ENCODE measurements at places on chromosomes 6 and 20.

DNA sequence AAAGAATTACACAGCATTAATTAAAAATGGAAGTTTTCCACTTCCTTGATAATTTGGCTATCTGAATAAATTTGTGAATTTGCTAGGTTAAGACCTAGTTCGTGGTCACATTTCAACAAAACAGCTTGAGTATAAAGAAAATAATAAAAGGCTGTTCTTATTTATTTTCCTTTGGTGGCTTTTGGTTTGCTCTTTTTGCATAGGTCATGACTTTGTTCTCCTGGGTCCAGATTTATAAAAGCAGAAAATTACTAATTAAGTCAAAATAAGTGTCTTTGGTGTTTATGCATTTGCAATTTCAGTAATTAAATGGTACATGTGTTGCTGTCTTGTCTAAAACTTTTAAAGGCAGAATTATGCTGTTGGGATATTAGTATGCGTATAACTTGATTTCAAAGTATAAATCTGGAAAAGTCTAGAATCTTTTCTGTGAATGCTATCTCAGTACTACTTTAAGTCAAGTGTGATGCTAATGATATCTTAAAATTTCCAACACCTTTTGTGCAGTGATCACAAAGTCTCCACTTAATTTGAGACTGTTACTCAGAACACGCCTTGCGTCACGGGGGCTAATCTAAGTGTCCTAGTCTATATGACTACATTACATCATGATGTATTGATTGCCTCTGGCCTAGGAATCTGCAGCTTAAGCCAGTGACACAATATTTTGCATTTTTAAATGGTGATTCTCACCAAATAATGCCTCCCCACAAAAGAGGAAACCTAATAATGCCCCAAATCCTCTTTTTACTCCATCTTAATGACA lies 41.0 kb downstream of the GNAS start:
- no peak for DNase-seq

- DNase-seq: no peak
Observed at GRCh38 chr6:3210024-3210610, 17.3 kb downstream of the TUBB2B start.

DNA sequence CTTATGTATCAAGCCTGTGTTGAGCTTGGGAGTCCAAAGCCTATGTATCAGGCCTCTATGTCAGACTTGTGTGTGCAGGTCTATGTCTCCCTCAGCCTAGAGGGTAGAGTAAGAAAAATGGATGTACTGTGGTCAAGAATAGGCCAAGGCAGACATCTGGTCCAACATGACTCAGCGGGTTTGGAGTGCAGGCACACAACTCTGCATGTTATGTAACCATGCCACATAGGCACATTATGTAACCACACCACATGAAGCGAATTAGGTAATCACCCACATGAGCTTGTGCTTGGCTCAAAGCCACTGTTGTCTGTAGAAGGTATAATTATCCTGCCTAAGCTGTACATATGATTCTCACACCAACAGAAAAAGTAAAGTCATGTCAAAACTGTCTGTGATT lies 1190.5 kb upstream of the EYS start:
- DNase-seq: no peak

GRCh38 chr6:96450770-96451130 lies 70.9 kb upstream of the UFL1 start:
- no peak for DNase-seq

DNA sequence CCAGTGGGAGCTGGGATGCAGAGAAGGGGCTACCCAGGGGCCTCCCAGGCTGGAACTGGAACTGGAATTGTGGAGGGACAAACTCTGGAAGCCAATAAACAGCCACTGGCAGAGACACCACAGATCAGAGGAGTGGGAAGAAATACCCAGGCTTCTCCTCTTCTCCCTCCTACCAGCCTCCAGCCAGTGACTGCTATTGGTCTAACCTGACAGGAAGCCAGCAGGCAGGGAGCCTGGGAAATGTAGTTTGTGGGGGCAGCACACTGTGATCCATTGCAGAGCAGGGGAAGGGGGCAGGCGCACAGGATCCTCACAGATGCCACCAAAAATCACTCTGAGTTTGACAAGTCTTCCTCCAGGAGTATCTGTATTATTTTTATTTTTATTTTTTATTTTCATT lies 12.1 kb upstream of the MLN start:
- DNase-seq: no peak

DNA sequence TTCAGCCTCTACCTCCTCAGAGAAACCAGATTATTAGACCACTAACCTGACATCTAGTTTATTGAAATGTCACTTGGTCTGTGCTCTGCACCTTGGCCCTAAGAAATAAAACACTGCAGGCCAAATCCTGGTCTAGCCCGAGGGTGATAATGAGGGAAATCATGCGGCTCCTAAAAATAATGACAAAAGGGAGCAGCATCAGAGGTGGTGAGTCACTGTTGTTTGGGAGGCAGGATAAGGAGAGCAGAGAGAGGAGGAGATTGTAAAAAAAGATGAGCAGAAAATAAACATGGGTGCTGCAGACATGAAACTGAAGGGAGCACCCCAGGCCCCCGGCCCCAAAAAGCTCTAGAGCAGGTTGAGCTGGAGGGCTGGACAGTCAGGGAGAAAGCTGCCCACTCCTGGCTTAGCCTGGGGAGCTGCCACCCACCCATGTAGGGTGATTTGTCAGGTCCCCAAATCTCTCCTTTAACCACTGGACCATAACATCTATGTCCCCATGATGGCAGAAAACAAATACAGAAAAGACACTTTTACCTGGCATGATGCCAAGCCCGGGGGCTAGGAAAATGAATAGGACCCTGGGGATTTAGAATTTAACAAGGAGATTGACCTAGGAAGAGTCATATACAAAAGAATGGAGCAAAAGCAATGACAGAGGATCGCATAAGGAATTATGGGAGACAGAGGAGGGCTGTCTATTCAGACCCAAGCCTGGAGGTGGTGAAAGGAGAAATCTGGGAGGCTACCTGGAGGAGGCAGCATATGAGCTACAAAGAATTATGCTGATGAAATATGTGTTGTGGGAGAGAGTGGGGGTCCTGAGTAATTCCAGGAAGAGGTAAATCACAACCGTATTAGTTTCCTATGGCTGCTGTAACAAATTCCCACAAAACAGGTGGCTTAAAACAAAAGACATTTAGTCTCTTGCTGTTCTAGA lies 103.7 kb downstream of the SNAP25 start:
- DNase-seq: no peak

GRCh38 chr20:57680934-57681914 lies 28.6 kb downstream of the PMEPA1 start:
- no peak for DNase-seq

DNA sequence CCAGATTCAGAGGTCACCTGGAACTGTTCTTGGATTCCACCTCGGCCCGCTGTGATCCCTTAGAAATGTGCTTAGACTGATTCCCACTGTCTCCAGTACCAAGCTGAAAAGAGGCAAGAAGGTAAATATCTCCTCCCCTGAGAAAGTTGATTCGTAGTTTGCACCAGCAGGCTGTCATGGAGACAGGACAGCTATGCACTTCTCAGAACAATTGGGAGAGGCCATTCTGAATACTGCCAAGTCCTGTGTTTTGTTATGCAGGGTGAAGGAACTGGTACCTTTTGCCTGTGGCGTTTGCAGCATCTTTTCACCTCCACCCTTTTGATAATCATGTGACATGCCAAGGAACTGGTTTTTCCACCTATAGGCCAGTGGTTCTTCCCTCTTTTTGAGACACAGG lies 58.2 kb upstream of the RNGTT start:
- no peak for DNase-seq

- no peak for DNase-seq
Observed at GRCh38 chr6:100379386-100379785, 85.3 kb downstream of the SIM1 start.

GRCh38 chr20:33233129-33233774 lies 2.5 kb upstream of the BPIFA1 start:
- no peak for DNase-seq

DNA sequence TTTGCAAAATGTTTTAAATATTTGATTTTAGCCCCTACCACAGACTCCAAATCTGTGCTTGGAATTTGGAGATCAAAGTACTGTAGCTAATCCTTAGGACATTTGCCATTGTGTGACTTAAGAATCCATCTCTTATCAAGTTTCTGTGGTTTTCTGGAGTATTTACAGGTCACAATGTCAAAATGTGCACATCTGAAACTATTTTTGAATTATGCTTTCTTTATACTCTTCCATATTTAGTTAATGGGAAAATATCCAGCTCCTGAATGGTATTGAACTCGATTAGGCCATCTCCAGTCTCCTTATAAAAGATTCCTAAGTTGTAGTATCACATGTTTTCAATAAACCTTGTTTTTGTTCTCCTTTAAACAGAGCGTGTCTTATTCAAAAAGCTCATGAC lies 162.5 kb downstream of the KHDC1L start:
- DNase-seq: no peak

DNA sequence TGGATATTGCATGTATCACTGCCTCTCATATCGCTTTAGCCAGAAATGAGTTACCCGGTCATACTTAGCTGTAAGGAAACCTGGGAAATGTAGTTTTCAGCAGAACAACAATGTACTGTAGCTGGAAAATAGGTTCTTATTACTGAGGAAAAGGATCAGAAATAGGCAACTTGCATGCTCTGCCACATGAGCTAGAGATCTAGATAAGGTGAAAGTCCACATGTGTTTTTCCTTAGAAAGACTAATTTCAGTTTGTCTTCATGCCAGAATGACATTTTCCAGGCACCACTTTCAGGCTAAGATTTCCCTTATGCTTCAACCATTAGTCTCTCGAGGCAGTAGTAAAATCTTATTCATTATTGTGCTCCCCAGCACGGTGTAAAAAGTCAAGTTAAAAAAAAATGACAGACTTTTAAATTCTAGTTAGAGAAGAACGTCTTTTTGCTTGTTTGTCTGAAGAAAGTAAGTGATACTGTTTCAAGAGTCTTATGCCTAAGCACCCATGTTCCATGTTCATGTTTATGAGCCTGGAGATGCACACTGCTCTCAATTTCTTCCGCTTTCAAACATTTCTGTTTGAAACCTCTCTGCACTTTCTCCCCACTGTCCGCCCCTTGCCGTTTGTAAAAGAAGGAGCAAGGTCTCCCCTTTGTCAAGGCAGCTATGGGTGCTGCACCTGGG lies 67.6 kb downstream of the ZNF831 start:
- DNase-seq: no peak

DNA sequence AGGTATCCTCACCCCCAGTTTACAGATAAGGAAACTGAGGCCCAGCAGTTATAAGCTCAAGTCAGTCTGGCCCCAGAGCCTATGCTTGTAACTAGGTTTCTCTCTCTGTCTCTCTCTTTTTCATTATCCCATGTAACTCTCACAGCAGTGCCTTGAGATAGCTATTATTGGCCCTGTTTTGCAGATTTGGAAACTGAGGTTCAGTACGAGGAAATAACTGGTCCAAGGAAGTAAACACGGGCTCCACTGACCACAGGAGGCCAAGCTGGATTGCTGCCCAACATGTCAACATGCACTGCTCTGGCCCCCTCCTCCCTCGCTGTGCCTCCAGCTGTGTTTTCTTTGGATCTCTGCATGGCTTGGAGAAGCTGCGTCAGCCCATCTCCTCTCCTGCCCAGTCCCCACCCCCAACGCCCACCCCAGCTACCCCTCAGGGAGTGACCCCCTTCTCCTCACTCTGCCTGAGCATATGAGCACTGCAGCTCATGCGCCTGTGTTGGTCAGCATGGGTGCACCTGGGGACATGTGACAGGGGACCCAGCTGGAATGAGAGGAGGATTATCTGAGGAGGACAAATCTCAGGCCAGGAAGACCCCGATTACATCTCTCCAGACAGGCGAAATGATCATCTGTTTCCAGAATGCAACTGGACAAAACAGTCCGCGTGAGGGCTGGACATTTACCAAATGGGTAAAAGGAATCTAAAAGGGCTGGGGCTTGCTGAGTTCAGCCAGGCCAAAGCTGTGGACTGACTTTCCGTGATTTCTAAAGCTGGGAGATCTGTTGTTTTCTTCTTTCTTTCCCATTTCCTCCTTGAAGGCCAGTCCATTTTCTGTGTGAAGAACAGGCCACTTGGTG lies 7.8 kb upstream of the PLTP start:
- no peak for DNase-seq

- DNase-seq: no peak
Observed at GRCh38 chr6:127328043-127328609, 15.3 kb downstream of the ECHDC1 start.

DNA sequence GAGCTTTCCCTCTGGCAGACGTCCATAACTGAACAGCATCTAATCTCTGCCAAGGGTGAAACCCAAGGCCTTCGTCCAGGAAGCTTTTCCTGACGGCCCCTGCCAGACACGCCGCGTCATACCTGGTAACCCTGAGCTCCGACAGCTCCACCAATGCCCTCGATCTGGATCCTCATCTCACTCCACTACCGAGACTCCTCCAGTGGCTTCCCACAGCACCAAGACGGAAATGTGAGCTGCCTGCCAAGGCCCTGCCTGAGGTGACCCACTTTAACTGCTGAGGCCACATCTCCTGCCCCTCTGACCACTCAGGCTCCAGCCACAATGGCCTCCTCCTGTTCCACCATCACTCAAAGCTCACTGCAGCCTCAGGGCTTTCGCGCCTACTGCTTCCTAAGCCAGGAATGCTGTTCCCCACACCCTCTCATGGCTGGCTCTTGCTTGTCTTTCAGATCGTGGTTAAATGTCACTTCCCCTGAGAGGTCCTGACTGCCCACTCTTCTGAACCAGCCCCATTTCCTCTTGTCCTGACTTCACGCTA lies 143.2 kb downstream of the PREX1 start:
- no peak for DNase-seq

- no peak for DNase-seq
Observed at GRCh38 chr6:166360243-166361076, 18.1 kb upstream of the SFT2D1 start.

GRCh38 chr6:103799971-103800670 lies 1059.6 kb downstream of the HACE1 start:
- no peak for DNase-seq

GRCh38 chr6:115882771-115883170 lies 177.9 kb downstream of the FRK start:
- DNase-seq: no peak
